Stimulated activated CD8-positive, alpha-beta memory T cell treated with anti-CD3 and anti-CD28 coated beads, Interleukin-15, amount 100 ng/mL, for 4 hours (primary cell): ENCODE measurements at places on chromosomes 5 and 9.

GRCh38 chr5:109006129-109006528 lies 258.4 kb downstream of the FER start:
- DNase-seq: no peak

DNA sequence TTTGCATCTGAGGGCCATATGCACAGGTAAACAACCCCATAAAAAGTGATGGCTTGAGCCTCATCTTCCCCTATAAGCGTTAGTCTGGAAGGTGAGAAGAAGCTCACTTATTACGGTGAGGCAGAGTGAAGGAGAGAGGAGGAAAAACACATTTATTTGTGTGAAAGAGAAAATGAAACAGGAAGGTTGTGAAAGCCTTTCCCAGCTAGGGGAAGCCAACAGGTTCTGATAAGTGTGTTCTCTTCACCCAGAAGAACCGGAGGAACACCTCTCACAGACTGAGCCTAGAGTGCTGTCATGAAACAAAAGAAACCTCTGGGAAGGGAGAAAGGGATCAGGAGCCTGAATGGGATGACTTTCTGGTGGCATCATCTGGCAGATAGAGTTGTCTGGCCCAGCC lies 192.5 kb downstream of the PTTG1 start:
- DNase-seq: no peak

DNA sequence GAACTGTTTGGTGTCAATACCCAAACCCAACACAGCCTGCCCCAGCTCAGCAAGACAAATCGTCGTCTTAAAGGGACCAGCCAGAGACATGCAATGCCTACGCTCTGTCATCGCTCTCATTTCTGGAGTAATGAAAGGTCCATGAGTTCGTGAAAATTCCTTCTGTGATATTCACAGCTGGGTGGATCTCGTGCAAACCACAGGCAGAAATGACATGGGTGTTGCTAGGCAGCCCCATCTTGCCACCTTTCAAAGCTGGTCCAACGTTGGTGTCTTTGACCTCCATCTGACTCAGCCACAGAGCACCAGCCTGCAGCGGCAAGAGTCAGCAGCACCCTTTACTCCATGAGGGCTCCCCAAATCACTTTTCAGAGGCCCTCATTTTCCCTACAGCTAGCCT lies 215.3 kb downstream of the SLIT3 start:
- no peak for DNase-seq

DNA sequence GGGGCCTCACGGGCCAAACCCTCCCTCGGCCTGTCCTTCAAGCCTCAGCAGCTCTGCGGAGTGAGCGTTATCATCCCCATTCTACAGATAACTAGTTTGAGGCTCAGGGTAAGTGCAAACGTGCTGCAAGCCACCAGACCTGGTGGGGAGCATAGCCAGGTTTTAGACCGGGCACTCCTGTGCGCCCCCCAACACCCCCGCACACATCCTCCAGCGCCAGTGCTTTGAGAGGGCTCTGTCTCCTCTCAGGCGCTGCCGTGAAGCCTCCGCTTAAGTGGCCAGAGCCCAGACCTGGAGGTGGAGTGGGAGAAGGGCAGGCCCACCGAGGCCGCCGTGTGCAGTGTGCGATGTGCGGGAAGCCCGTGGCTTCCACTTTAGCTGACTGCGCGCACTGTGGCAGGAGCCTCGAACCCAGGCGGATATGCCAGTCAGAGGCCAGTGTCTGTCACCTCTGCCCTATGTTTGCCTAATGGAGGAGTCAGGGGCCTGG lies 1.6 kb upstream of the MGAT1 start:
- DNase-seq: no peak

GRCh38 chr5:57346328-57346727 lies 136.3 kb downstream of the ACTBL2 start:
- no peak for DNase-seq

- DNase-seq: no peak
These were observed 274.2 kb upstream of the CCNH start for GRCh38 chr5:87686975-87687374.
